ENCODE measurements at places on chromosomes 1 and 21.

DNA sequence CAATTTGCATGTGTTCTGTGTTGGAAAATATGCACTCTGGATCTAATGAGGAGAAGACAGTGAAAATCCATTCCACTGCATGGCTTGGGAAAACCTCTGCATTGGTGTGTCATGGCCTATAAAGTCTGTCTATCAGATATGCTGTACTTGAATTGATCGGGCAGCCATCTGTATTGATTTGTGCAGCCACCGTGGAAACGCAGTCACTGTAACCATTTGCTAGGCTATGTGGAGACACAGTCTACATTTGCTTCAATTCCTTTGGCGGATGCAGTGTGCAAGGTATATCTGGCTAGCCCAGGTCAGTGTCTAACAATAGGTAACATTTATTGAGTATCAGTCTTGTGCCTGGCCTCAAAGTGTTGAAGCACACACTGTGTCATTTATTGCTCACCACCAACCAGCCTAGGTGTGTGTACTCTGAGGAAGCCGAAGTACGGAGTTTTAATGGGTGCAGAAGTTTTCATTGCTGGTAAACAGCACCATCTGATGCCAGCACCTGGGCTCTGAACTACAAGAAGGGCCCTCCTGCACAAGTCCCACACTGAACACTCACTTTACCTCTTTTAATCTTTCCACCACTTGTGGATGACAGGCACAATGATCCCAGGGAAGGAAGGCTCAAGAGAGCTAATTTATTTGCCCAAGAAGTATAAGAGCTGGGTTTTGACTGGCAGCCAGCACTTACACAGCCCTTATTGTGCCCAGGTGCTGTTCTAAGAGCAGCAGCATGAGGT is 83.4 kb downstream of the DAB1 start:
- H3K27ac ChIP-seq, result no peak overlapping the region
- H3K36me3 ChIP-seq, result no peaks in the 10 kb centered on the region
- no peaks in the 10 kb centered on the region for H3K4me1 ChIP-seq
- DNase-seq, result no peak
- no peak overlapping the region for H3K4me3 ChIP-seq
- H3K27me3 ChIP-seq, result no peaks in the 10 kb centered on the region

GRCh38 chr1:204756811-204757210 is 71.3 kb upstream of the LRRN2 start:
- no peak overlapping the region for H3K4me3 ChIP-seq
- peaks cover 9% of the 10 kb centered on the region for H3K27me3 ChIP-seq
- no peak for DNase-seq
- H3K27ac ChIP-seq, result no peak overlapping the region

- no peak overlapping the region for H3K27ac ChIP-seq
- H3K27me3 ChIP-seq, result no peaks in the 10 kb centered on the region
- no peak overlapping the region for H3K4me3 ChIP-seq
- no peak for DNase-seq
Measured at GRCh38 chr1:9371391-9371935, 78.8 kb downstream of the SPSB1 start.

DNA sequence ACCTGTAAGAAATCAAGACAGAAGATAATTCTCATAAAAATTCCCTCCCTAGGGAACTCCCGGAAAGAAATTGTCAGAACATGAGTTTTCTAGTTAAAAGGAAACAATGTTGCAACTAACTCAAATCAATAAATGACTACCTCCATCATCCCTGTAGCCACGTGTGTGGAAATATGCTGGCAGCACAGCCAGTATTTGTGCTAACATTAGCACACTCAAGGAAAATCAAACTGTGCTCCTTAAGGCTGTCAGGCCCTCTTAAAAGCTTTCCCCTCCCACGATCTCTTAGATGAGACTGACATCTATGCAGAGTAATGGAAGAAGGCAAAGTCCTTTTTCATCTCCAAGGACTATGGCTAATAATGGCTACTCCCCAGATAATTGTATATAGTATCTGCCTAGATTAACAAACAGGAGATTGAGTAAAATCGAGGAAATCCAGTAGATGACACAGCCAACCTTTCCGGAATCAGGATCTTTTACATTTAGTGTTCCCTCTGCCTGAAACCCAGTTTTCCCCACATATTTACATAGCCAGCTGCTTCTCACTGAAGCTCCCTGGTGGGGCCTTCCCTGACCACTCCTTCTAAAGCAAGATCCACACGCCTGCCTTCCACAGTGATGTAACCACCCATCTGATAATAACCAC is 50.9 kb upstream of the NR5A2 start:
- no peak for DNase-seq
- H3K27me3 ChIP-seq, result peaks cover 13% of the 10 kb centered on the region
- no peaks in the 10 kb centered on the region for H3K36me3 ChIP-seq

DNA sequence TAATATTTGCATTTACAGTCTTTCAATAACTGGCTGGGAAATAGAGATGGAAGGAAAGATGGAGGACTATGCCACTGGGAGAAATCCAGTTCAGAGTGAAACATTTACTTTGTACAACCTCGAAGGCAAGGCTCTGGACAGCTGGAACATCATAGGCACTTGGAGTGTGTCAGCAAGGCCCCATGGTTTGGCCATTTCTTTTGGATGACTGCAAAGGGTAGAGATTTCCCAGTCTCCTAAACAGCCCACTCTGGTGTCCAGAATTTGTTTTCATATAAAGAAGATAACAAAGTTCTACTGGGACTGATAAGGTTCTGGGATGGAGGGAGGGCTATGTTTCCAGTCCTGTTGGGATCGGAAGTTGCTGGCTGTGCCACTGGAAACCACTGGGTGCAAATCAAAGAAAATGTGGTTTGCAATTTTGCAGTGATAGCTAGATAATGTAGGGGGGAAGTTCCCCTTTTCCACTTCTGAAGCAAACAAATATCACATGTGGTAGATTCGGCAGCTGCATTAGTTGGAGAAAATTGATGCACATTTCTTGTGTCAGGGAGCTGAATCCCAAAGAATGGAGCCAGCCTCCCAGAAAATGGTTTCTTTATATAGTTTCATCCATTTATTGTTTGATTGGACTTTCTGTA is 16.2 kb downstream of the KCND3 start:
- no peak overlapping the region for H3K4me3 ChIP-seq
- peaks cover 47% of the 10 kb centered on the region for H3K27me3 ChIP-seq
- DNase-seq, result no peak
- H3K36me3 ChIP-seq, result no peaks in the 10 kb centered on the region

- no peak for DNase-seq
- no peak overlapping the region for H3K27ac ChIP-seq
- no peaks in the 10 kb centered on the region for H3K4me1 ChIP-seq
- no peaks in the 10 kb centered on the region for H3K27me3 ChIP-seq
Measured at GRCh38 chr1:239244084-239244483, 142.3 kb upstream of the CHRM3 start.

DNA sequence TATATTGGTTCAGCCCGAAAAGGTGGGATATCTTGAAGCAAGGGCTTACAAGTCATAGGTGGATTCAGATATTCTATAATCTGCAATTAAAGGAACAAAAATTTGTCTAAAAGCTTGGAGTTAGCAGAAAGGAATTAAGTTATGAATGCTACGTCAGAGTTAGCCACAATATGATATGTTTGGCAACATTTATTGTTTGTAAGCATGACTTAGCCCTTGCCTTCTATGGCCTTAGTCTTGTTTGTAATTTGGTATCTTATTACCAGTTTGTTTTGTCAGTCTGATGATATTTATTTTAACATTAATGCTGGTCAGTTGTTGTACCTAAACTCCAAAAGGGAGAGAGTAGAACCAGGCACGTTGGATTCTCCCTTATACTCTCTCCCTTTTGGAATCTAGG is 43.1 kb upstream of the SUCO start:
- peaks cover 32% of the 10 kb centered on the region for H3K27me3 ChIP-seq
- H3K4me3 ChIP-seq, result no peak overlapping the region
- H3K27ac ChIP-seq, result no peak overlapping the region

DNA sequence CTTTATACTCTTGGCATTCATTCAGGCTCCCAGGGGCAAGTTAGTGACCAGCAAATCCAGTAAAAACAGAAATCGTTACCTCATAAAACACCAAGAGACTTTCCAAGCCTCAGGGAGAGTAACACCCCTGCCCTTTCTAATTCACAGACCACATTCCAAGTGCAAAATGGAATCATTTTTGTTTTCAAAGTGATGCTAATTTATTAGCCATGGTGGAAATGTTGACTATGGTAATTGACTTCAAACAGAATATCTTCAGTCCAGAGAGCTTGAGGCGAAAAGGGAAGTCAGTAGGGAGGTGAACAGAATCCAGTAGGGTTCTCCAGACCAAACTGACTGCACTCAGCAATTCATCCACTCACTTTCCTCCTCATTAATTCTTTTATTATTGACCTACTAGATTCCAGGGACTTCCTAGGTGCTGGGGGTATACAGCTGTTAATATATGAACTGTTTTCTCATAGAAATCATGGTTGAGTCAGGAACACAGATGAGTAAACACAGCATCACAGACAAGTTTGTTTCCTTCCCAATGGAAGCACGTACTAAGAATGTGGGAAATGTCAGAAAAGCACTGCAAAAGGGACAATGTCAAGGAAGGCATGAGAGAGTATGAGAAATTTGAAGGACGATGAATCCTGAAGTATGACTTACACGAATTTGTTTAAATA is 388.5 kb upstream of the C1orf87 start:
- no peaks in the 10 kb centered on the region for H3K4me1 ChIP-seq
- no peaks in the 10 kb centered on the region for H3K27me3 ChIP-seq

- H3K4me1 ChIP-seq, result no peaks in the 10 kb centered on the region
- H3K27ac ChIP-seq, result no peak overlapping the region
- no peaks in the 10 kb centered on the region for H3K36me3 ChIP-seq
- H3K4me3 ChIP-seq, result no peak overlapping the region
Measured at GRCh38 chr1:69657971-69658370, 90.2 kb downstream of the LRRC7 start.

DNA sequence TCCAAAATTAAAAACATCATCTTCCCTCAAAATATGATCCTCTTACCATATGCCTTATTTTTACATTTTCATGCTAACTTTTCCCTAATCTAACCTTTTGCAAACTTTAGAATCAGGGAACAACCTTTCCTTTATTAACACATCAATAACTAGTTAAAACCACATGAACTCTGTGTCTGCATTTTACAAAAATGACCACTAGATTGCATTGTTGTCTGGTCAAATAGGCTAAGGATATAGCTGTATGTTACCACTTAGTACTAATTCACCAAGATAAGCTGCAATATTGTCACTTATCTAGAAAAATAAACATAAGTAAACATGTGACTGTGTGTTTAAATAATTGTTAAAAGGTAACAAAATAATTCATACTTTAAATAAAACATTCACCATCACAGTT is 82.3 kb downstream of the DENND1B start:
- H3K4me1 ChIP-seq, result no peaks in the 10 kb centered on the region
- no peaks in the 10 kb centered on the region for H3K27me3 ChIP-seq
- H3K36me3 ChIP-seq, result peaks cover 24% of the 10 kb centered on the region
- H3K4me3 ChIP-seq, result no peak overlapping the region
- DNase-seq, result no peak
- H3K27ac ChIP-seq, result no peak overlapping the region

DNA sequence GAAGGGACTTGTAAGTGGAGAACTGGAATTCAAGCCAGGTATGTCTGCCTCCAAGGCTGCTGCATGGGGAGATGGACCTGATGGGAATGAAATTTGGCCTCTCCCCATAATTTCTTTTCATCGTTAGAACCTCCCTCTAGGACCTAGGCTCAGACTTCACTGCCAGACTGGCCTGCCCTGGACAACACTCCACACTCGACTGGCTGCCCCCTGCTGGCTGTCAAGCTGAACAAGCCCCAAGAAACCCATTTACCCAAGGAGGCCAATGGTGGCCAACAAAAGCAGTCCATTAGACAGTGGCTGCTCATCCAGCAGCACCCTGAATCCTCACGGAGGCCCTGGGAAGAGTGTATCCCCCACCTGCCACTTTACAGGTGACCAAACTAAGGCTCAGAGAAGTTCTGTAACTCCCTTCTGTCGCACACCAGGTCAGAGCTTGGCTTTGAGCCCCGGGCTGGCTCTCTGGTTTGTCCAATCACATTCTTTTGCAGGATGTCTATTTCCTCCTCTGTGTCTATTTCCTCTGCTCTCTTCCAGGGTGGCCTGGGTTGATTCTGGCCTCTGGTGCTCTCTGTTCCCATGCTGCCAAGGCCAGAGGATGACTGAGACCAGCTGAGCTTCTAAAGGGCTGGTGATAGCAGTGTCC is 3.8 kb downstream of the RNF186 start:
- peaks cover 3% of the 10 kb centered on the region for H3K27me3 ChIP-seq
- no peak overlapping the region for H3K4me3 ChIP-seq
- no peaks in the 10 kb centered on the region for H3K4me1 ChIP-seq
- no peaks in the 10 kb centered on the region for H3K36me3 ChIP-seq

DNA sequence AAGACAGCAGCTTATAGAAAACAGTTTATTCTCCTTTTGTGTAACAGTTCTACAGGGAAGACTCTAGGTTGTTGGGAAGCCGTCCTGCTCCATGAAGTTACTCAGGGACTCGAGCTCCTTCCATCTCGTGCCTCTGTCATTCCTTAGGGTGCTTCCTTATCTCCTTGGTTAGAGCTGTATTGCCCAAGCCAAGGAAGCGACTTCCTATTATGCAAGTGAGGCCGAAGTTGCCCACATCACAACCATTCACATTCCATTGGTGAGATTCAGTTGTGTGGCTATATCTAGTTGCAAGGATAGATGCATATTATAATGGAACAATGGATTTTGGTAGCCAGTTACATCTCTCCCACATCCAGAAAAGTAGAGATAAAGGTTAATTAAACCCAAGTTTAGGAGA is 9.0 kb downstream of the GSTM5 start:
- DNase-seq, result no peak
- H3K36me3 ChIP-seq, result no peaks in the 10 kb centered on the region
- H3K27ac ChIP-seq, result no peak overlapping the region

GRCh38 chr1:171158551-171158950 is 26.5 kb upstream of the FMO2 start:
- H3K27me3 ChIP-seq, result no peaks in the 10 kb centered on the region
- no peak for DNase-seq
- H3K4me1 ChIP-seq, result no peaks in the 10 kb centered on the region
- no peak overlapping the region for H3K4me3 ChIP-seq

All from activated CD4-positive, alpha-beta memory T cell treated with anti-CD3 and anti-CD28 coated beads, Interleukin-2, amount 10 ng/mL, durations not matched to agents 7 days and 5 days (primary cell).